ENCODE measurements at places on chromosomes 1 and 21.

- no peak for DNase-seq
These were observed 69.0 kb downstream of the ATP1B1 start for GRCh38 chr1:169175461-169175860.

- DNase-seq = no peak
These were observed 630.6 kb downstream of the LMO4 start for GRCh38 chr1:87959236-87959635.

GRCh38 chr1:38265293-38266196 lies 219.0 kb upstream of the POU3F1 start:
- DNase-seq = no peak

- DNase-seq = no peak
These were observed 303.5 kb upstream of the KAZN start for GRCh38 chr1:14294860-14295536.

GRCh38 chr21:36694593-36695282 lies 4.2 kb upstream of the SIM2 start:
- DNase-seq = no peak

GRCh38 chr1:33724348-33724747 lies 139.5 kb upstream of the HMGB4 start:
- no peak for DNase-seq

DNA sequence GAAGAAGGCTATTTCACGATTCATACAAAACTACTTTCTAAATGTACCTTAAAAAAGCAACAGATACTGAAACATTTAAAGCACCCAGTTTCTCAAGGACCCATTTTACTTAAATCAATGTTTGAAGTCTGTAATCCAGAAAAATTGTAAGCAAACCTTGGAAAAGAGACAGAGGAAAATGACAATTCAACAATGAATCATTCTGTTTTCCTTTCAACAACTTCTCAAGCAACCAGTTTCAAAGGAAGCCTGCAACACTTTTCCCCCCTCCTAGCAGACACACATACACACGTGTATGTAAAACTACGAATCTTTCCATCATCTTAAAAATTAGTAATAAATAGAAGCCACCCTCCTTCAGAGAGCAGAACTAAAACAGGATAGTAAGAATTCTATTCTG lies 1.2 kb downstream of the RERE start:
- DNase-seq = peak; percentile 78

DNA sequence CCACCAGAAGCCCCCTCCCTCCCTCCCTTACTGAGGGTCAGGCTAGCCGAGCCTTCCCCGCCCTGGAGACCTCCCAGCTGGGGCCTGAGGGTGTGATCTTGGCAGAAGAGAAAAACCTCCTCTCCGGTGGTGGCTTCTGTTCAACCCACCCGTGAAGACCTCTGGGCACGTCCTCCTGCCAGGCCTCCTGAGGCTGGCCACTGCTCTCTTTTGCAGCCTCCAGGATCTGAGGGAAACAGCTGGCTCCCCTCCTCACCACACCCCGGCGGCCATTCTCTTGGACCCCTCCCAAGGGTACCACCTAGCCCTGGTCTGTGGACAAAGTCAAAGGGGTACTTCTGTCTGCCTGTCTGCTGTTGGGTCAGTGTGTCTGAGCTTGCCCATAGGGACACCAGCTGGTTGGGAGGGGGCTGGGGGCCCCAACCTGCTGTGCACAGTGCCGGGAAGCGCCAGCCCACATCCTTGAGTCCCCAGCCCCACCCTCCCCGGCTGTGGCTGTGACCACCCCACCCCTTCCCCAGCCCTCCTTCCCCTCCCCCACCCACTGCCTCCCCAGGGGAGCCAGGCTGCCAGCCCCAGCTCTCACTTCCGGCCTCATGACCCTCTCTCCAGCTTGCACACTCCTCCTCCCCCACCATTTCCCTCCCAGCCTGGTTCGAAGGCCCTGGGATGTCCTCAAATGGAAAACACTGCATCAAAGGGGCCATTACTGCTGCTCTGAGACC lies 48.1 kb downstream of the AHDC1 start:
- DNase-seq = no peak

DNA sequence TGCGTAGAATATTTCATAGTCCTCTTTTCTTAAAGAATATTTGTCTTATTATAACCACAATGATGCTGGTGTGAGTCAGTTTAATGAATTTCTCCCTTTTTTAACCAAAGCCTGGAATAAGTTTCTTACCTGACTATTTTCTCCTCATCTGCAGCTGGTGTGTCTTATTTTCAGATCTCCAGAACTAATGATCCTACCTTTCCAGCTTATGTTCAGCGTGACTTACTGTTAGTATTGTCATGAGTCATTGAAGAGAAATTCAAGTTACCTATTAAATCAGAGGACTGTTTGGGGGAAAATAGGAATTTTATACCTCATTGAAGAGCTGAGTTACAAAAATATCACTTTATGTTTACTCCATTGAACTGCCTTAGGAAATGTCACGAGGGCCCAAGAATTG lies 482.1 kb downstream of the RWDD3 start:
- no peak for DNase-seq

GRCh38 chr1:152374451-152374850 lies 14.6 kb upstream of the FLG2 start:
- DNase-seq = no peak

DNA sequence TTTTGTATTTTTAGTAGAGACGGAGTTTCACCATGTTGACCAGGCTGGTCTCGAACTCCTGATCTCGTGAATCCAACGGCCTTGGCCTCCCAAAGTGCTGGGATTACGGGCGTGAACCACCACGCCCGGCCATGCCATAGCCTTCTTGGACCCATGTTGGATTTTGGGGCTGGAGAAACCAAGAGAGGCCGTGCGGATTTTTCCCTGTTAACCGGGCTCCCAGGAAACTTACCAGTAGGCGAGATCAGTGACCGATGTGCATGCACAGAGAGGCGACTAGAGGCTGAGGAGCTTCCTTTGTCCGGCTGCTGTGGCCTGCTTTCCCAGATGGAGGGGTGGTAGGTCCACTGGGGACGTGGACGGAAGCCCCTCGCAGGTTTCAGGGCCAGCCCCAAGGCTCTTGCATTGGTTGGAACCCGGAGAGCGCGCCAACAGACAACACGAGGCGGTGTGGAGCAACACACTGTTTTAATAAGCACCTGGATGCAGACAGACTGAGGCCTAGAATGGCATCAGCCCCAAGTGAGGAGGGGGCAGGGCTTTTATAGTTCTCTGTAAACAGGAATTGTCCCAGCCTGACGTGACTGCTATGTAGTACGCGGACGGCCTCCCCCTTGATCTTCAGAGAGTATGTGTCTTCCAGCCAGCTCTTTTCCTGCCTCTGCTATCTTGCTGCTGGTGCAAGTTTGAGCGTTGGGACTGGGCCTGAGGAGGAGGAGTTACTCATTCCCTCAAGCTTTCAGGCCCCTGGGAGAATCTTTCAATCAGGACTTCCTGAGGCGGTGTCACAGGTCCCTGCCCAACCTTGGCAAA lies at the start of gene ERVH48-1:
ERVH48-1 (minus strand) TSS at position 517 of the 813 bp plus-strand sequence. CDS start 6,624 bp downstream, outside the sequence.
- DNase-seq = no peak

DNA sequence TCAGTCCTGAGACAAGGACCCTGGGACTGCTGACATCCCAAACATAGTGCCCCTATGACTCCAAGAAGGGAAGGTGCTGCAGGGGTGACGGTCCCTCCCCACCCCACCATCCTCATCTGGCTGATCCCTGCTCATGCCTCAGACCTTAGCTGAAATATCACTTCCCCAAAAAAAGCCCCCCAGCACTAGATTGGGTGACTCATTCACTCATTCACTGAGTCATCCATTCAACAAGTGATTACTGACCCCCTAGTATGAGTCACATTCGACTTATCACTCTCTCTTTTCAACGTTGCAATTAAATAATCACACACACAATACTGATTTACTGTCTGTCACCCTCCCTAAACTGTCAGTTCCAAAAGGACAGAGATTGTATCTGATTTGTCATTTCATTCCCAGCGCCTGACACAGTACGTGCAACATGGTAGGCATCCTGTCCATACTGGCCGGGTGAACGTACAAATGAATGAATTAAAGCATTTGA lies 48.6 kb downstream of the HIVEP3 start:
- DNase-seq = peak; percentile 77

DNA sequence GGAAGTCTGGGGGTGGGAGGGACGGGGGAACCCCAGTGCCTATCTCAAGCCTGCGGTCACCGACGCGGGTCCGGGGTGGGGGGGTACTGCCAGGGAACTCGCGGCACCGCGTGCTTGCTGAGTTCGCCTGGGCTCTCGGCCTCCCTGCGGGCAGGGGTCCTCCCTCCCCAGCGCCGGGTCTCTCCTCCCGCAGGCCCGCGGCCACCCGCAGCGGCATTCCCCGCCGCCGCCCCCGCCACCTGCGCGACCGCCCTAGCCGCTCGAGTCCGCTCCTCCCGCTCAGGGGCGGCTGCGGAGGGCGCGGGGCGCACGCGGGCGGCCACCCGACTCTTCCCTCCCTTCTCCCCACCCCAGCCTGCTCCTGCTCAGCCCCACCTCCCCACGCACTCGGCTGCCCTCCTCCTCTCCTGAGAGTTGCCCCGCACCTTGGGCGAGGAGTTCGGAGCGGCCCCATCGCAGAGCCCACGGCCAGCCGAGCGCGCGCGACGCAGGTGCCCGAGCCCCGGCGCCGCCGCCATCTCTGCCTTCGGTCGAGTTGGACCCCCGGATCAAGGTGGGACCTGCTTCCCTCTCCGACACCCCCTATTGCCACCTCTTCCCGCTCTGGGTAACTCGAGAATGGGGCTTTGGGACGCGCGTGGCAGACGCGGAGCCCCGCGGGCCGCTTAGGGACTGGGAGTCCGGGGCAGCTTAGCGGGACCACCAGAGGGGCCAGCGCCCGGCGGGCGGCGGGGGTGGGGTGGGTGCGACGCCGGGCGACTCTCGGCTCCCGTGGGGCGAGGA lies 105.0 kb downstream of the LEPR start:
- no peak for DNase-seq

DNA sequence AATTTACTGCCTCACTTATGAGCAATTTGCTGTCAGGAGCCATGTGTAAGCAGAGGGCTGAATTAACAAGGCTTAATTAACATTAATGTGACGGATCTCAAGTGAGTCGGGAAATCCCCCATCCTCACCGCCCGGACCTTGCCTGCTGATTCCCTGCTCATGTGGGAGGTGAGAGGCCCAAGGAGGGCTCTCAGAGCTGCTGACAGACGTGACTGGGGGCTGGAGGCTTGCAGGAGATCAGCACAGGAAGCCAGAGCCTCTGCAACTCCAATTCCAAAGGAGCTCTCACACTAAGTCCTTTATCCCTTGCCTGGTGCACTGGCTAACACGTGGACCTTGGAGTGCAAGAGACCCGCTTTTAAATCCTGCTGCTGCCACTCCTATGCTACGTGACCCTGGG lies 19.4 kb downstream of the LRP8 start:
- DNase-seq = no peak

- no peak for DNase-seq
These were observed 3.3 kb downstream of the URB1 start for GRCh38 chr21:32389337-32390015.

GRCh38 chr1:237528545-237528944 lies 362.2 kb downstream of the ZP4 start:
- DNase-seq = no peak

DNA sequence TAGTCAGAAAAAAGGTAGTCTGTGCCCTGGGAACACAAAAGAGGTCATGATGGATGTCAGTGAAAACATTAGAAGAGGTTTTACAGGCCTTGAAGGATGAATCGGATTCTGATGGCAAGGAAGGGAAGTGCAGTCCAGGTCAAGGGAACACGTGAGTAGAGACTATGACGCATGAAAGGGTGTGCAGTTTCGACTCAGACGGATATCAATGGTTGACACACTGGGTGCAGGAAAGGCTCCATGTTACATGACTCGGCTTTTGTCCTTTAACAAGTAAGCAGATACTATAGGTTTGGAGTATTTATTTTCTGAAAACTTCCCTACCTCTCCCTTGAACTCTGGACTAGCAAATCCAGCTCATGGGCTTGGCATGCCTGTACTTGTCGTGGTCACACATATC lies 55.3 kb downstream of the SEC16B start:
- peak; percentile 19 for DNase-seq
